Adrenal gland (tissue), 19 donors: ENCODE measurements at places on chromosomes 6 and 20.

GRCh38 chr20:13671916-13672378, 33.2 kb upstream of the TASP1 start:
- no peak overlapping the region for H3K4me3 ChIP-seq
- H3K4me1 ChIP-seq: peaks cover 3% of the 10 kb centered on the region
- no peaks in the 10 kb centered on the region for H3K36me3 ChIP-seq
- DNase-seq: no peak
- no peak overlapping the region for H3K27ac ChIP-seq

DNA sequence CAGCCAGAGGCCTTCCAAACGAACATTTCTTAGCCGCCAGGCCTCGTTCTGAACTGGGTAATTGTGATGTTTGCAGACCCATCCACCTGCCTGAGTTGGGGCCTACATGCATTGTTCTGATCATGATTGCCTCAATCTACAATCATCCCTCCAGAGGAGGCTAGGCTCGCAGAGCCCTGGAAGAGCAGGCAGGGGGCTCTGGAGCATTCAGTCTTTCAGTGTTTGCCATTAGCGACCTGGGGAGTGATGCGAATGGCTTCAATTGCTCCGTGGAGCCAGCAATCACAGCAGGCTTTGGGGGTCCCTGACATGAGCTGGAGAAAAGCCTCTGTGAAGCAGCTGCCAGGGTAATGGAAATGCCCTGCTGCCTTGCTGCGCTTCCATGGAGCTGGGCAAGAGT, 22.0 kb downstream of the SNAP25 start:
- H3K4me3 ChIP-seq: no peak overlapping the region
- H3K27me3 ChIP-seq: no peaks in the 10 kb centered on the region
- DNase-seq: no peak
- no peaks in the 10 kb centered on the region for H3K4me1 ChIP-seq

DNA sequence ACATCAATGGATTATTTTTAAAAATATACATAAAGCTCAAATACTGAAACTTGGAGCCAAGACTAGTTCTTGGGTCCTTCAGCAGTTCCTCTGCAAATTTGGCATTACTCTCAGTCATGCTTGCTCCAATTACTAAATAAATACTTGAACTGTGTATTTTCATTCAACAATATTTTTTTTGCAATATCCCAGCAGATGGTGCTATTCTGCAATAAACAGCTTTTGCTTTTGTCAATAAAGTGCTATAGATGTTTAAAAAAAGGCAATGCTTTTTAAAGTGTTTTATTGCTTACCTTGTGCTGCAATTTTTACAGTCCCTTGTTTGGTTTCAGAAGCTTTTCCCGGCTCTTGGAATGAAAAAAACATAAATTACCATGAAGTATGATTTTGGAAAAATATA, 243.4 kb downstream of the TRDN start:
- no peaks in the 10 kb centered on the region for H3K4me1 ChIP-seq
- H3K27me3 ChIP-seq: no peaks in the 10 kb centered on the region
- no peak overlapping the region for H3K4me3 ChIP-seq
- no peak for DNase-seq

- DNase-seq: no peak
- H3K4me3 ChIP-seq: no peak overlapping the region
These were observed 191.9 kb downstream of the BCAS1 start for GRCh38 chr20:53878262-53879047.

- peak overlapping the region; percentile 1 for H3K4me3 ChIP-seq
- no peaks in the 10 kb centered on the region for H3K36me3 ChIP-seq
- H3K27me3 ChIP-seq: no peaks in the 10 kb centered on the region
- H3K27ac ChIP-seq: peak overlapping the region; percentile 56
- peaks cover 50% of the 10 kb centered on the region for H3K4me1 ChIP-seq
- DNase-seq: no peak
These were observed 59.5 kb downstream of the UTRN start for GRCh38 chr6:144344646-144345045.

- peaks cover 12% of the 10 kb centered on the region for H3K4me1 ChIP-seq
- H3K27ac ChIP-seq: no peak overlapping the region
- no peak overlapping the region for H3K4me3 ChIP-seq
- no peak for DNase-seq
- H3K36me3 ChIP-seq: no peaks in the 10 kb centered on the region
- H3K27me3 ChIP-seq: no peaks in the 10 kb centered on the region
These were observed 2.1 kb downstream of the HLA-DPB1 start for GRCh38 chr6:33077908-33078307.

GRCh38 chr20:47173596-47174216, 182.8 kb downstream of the ZMYND8 start:
- H3K4me1 ChIP-seq: no peaks in the 10 kb centered on the region
- no peak overlapping the region for H3K27ac ChIP-seq
- no peaks in the 10 kb centered on the region for H3K36me3 ChIP-seq
- DNase-seq: no peak
- no peaks in the 10 kb centered on the region for H3K27me3 ChIP-seq

GRCh38 chr6:11785415-11785773, 6.8 kb upstream of the ADTRP start:
- no peaks in the 10 kb centered on the region for H3K27me3 ChIP-seq
- DNase-seq: no peak
- no peak overlapping the region for H3K27ac ChIP-seq
- H3K36me3 ChIP-seq: no peaks in the 10 kb centered on the region
- H3K4me1 ChIP-seq: no peaks in the 10 kb centered on the region
- no peak overlapping the region for H3K4me3 ChIP-seq

DNA sequence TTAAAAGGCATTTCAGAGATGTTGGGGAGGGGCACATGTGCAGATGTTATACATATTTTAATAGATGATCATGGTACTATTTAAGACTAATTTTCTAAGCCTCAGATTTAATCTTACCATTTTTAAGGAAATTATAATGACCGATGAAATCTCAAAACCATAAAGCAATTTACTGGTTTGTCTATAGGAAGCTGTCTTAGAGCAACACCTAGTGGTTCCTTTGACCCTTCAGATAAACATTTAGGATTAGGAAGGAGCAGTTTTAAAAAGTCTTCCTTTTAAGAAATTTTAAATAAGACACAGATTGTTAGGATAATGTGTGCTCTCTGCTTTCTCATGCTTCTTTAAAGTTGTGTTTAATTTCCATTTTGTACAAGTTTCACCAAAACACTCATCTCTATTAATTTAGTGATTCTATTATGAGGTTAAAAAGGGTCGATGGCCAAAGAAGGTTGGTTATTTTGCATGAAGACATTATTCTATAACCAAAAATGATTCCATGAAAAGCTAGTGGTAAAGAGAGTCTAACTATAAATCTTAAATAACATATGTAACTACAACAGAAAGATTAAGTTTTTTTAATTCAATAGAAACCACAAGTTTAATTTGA, 376.4 kb downstream of the HACE1 start:
- DNase-seq: no peak
- no peaks in the 10 kb centered on the region for H3K4me1 ChIP-seq
- H3K36me3 ChIP-seq: no peaks in the 10 kb centered on the region
- no peaks in the 10 kb centered on the region for H3K27me3 ChIP-seq

GRCh38 chr20:8318965-8319625, 187.0 kb downstream of the PLCB1 start:
- H3K27ac ChIP-seq: no peak overlapping the region
- no peaks in the 10 kb centered on the region for H3K4me1 ChIP-seq
- no peak for DNase-seq
